ENCODE measurements at places on chromosomes 2 and 18. TPM values are rescaled to one million over a fixed set of nuclear protein-coding genes. Genes with fewer than 3 reads are reported as not detected.

GRCh38 chr2:165777522-165778186, 16.4 kb downstream of the GALNT3 start:
- peak; percentile 15 for DNase-seq

Gene C2orf80
- not detected for total RNA-seq

GRCh38 chr2:191443446-191443845, 198.2 kb downstream of the MYO1B start:
- no peak for DNase-seq

GRCh38 chr2:33081691-33082090, 134.9 kb downstream of the LTBP1 start:
- DNase-seq, result no peak

GRCh38 chr18:10081492-10081891, 167.7 kb downstream of the VAPA start:
- DNase-seq, result peak; percentile 40

Gene EFEMP1
- 131 TPM for total RNA-seq

DNA sequence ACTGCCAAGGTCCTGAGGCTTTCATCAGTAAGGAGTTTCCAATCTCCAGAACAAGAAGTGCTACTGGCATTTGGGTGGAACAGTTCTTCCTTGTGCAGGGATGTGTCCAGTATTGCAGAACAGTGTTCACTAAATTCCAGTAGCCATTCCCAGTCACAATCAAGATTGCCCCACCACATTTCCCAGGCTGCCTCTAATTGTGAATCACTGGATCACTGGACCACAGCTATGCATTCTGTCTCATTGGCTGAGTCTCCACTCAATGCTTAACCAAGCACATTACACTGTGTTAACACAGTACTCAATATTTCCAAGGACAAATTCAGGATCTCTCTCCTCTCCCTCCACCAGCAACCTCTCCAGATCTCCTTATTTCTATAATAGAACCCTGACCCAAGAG, 160.2 kb upstream of the CCDC150 start:
- DNase-seq, result no peak

GRCh38 chr2:183250472-183250871, 126.2 kb downstream of the NUP35 start:
- no peak for DNase-seq

DNA sequence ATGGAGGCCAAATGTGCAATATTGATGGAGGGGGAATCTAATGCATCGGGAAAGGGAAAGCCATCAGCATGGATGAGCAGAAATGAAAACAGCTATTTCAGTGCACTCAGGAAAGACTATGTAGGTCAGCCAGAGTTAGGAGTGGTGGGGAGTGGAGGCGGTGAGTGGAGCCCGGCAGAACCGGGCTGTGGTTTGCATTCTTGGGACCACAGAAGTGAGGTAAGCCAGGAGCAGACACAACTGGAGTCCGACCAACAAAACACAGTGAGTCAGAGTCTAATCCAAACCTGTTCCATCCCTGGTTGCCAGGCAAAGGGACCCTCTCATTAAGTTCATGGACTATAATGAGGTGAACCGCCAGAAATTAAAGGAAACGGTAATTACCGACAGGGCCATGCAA, 61.1 kb upstream of the RAB12 start:
- no peak for DNase-seq

Gene STARD6
- total RNA-seq, result not detected

DNA sequence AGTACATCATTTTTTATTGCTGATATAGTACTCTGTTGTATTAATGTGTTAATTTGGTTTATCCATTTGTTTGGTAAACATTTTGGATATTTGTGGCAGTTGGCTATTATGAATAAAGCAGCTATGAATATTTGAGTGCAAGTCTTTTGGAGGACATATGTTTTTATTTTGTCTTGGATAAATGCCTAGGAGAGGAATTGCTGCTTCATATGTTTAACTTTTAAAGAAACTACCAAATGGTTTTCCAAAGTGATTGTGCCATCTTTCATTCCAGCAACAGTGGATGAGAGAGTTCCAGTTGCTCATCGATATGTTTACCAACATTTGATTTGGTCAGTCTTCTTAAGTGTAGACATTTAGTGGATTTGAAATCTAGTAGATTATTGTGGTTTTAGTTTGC, 51.8 kb downstream of the MERTK start:
- no peak for DNase-seq

DNA sequence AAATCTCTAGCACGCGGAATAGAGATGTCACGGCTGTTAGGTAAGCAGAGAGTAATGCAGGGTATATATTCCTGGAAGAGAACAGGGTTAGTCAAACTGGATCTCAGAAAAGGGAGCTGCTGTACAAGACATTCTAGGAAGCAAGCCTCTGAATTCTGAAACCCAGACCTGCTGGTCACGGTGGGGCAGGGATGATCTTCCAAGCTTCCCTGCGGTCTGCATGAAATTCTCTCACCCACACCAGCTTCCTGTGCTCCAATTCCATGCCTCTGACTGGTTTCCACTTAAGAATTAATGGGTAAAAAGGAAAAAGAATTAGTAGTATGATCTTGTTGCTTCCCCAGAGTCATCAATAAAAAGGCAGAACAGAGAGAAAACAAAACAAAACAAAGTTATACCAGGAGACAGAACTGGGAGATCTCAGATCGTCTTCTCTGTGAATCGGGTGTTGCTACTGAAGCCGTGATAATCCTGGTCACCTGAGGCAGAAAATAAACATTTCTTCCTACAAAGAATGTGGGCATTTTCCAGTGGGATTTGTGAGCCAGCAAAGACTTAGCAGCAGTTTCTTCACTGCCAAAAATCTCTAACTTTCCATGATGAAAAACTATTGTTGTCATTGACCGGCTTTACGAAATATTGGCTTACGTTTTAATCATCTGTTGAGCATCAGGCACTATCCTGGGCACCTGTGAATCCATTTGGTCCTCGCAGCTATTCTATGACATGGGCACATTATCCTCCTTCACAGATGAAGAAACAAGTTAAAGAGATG, 5.3 kb upstream of the CYP27C1 start:
- no peak for DNase-seq

- DNase-seq, result no peak
These were observed 15.6 kb upstream of the ACTG2 start for GRCh38 chr2:73877071-73877802.

DNA sequence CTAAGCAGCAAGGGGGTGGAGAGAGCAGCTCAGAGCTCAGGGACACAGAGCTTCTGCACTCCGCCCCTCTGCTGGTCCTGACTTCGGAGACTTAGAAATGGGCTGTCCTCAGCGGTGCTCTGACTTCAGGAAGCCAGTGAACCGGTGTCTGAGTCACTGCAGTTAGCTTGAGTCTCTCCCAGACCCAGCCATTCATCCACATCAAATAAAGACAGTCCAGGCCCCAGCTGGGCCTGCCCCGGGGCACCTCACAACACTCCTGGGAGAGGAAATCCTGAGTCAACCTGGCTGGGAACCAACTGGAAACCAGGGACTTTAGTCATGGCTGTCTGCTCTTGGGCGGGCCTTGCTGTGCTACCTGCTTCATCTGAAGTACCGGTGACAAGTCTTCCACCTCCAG, 5.4 kb upstream of the ITGB6 start:
- peak; percentile 85 for DNase-seq

Gene TRIM43B
- not detected for total RNA-seq

DNA sequence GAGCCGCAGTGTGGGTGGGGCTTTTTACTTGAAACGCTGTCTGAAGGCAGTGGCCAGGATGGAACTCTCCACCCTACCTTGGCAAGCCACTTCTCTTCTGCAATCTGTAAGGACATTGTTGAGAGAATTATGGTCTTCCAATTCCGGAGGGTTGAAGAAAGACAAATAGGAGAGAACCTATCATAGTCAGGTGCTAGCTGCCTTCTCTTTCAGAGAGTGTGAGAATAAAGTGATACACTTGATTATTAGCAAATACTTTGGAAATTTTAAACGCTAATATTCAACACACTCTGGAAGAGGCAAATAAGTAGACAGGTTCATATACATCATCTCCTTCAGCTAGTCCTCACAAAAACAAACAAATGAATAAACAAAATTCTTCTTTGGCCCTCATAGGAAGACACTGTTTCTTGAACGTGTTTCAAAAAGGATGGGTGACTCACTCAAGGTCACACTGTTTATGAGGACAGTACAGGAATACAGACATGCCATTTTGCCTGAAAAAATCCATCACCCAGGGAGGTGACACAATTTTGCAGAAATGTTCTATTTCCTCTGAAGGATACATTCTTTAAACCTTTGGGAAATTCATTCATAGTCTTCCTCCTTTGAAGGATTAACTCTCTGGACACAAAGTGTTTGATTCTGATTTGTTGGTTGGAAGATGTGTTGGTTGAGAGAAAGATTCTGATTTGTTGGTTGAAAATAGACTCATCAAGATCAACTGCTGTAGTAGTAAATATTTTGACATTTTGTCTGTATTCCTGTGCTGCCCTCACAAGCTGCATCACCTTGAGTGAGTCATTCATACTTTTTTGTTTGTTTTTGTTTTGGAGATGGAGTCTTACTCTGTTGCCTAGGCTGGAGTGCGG, 2.2 kb upstream of the IL1RN start:
- DNase-seq, result no peak

- no peak for DNase-seq
These were observed 389.9 kb downstream of the SOX11 start for GRCh38 chr2:6081955-6082624.

Gene HOXD4
- total RNA-seq, result 9.6 TPM

- DNase-seq, result no peak
These were observed 22.5 kb upstream of the RAB27B start for GRCh38 chr18:54805571-54806334.

DNA sequence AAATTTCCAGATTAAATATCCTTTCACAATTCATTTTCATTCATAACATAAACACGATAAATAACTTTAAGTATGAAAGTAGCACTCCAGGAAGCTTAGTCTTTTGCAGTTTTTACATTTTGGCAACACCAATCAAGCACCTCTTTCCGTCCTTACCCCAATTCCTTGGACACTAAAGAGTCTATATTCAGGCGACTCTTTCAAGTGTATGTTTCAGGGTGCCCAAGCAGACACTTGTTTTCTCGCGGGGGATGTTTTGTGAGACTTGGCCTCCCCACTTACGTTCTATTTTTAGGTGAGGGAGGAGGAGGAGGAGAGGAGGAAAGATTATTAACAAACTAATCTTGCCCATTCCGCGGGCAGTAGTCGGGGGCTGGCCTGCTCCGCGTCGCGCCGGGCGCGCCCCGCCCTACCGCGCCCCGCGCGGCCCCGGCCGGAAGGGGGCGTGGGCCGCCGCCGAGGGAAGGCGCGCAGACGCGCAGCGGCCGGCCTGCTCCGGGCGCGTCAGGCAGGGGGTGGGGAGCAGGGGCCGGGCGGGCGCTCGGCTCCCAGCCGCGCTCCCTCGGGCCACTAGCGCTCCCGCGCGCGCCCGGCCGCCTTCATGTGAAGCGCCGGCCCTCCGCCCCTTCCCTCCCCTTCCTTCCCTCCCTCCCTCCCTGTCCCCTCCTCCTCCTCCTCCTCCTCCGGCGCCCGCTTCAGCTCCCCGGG, at the start of gene ITPRID2:
TSS of gene ITPRID2 (plus strand) at position 473 of the 708 bp plus-strand sequence. CDS start 337 bp downstream, outside the sequence.
- DNase-seq, result peak; percentile 92

Gene CUL3
- 55.1 TPM for total RNA-seq

Gene GCKR
- 33.5 TPM for total RNA-seq

DNA sequence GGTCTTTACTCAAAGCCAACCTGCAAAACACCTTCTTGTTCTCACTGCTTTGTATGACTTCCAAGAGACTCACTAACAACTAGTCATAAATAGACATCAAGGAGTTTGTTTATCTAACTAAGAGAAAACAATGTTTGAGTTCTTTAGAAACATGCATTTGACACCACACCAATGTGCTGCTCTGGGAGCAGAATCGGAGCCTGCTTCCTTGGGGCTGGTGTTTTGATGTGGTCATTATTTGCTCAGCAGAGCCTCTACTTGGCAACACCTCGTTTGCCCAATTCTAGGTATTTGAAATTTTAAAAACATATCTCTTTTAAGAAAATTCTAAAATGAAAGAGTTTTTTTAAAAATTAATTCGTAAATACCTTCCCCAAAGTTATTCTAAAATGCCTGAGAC, 167.5 kb downstream of the BCL2 start:
- DNase-seq, result no peak

Gene SLC9A4
- 114 TPM for total RNA-seq

- DNase-seq, result no peak
These were observed 50.4 kb downstream of the ZC3H8 start for GRCh38 chr2:112204411-112204810.

DNA sequence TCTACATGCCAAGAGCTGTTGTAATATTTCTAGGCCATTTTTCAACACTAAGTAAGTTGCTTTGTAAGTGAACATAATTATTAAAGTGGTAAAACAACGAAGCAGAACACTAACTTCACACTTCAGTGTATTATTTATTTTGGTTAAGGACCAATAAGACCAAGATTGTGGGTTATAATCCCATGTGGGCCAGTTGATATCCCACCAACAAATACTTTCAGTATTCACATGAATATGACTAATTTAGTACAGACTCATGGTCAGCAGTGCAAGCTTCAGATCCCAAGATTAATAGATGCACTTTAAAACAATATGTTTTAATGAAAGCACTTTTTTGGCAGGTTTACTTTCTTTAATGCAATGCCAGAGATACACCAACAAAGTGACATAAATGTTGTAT, 154.3 kb downstream of the LCLAT1 start:
- DNase-seq, result no peak

GRCh38 chr2:139354518-139354917, 574.3 kb upstream of the NXPH2 start:
- DNase-seq, result no peak

- no peak for DNase-seq
These were observed 11.6 kb upstream of the RBFA start for GRCh38 chr18:80022613-80023012.

Gene B4GALT6
- total RNA-seq, result 0.58 TPM

DNA sequence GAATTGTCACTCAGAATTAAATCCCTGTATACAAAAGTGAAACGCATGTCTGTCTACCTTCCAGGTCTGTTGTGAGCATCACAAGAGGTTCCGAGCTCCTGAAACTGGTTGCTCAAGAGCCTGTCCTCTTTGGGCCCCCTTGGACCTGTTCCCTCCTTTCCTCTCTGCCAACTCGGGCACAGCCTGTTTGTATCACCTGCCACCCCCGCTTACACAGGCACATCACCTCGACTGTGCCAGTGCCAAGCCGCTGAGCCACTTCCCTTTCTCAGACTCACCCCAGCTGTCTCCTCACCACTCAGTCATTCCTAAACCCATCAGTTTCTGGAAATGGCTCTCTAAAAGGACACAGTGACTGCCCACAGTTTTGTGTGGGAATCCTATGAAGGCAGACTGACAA, 3.1 kb downstream of the EFR3B start:
- DNase-seq, result no peak

- DNase-seq, result no peak
These were observed 21.4 kb upstream of the HAAO start for GRCh38 chr2:42813763-42814162.

Gene SP140
- total RNA-seq, result not detected

DNA sequence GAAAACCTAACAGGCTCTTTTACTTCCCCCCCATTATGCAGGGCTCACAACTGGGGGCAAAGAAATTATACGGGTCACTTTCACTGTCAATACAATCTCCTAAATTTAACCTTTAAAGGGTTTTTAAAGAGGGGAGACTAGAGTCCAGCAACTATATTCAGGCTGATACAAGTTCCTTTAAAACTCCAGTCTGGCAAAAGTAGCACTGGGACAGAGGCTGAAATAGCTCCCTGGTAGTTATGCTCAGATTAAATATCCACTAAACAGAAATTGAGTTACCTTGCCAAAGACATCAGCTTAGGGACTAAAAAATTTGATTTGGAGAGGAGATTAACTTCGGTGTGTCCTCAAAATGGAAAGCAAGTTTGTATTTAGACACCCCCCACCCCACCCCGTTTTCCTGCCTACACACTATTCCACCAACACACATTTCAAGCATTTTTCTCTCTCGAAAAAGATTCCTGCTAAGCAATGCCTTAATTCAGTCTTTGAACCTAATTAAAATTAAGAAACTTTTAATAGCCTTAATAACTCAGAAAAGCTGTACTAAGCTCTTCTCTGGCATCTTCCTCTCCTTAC, 127.2 kb downstream of the OSBPL1A start:
- no peak for DNase-seq

Gene FOXI3
- total RNA-seq, result not detected
